Stimulated activated CD4-positive, alpha-beta T cell treated with anti-CD3 and anti-CD28 coated beads, Interleukin-1b, Interleukin-23, amount 100 ng/mL, for 24 hours (primary cell): ENCODE measurements at places on chromosomes 1 and 21.

DNA sequence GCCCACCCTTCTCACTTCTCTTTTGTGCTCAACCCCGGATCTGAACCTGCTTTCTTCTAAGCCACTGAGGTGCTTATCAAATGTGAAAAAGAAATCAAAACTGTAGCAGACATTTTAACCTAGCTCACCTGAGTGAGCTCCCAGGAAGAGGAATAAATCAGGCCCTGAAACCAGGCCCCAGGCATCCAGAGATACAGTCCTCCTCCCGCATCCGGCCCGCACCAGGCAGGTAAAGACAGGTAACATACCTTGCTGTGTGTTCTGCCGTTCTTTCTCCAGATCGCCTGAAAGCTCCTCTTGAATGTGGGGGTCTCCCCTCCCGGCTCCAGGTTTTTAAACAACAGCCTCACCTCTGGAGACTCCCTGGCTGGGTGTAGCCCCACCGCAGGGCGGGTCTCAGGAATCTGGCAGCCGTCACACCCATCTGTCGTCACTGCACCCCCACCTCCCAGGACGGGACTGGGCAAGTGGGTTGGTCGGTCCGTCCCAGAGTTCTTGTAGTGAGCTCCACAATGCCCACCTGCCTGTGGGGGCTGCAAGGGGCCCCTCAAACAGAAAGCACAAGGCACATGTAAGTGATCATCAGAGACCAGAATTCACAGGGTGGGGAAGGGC, at the start of gene LAMB3:
LAMB3 (minus strand) TSS at position 305 of the 615 bp plus-strand sequence. CDS start 1,481 bp downstream, outside the sequence.
- no peak for DNase-seq

GRCh38 chr1:168466714-168467131, 77.1 kb downstream of the XCL2 start:
- no peak for DNase-seq

- DNase-seq: no peak
Measured at GRCh38 chr1:156927215-156928042, 7.0 kb downstream of the LRRC71 start.

GRCh38 chr1:241229216-241229615, 127.8 kb downstream of the RGS7 start:
- no peak for DNase-seq

DNA sequence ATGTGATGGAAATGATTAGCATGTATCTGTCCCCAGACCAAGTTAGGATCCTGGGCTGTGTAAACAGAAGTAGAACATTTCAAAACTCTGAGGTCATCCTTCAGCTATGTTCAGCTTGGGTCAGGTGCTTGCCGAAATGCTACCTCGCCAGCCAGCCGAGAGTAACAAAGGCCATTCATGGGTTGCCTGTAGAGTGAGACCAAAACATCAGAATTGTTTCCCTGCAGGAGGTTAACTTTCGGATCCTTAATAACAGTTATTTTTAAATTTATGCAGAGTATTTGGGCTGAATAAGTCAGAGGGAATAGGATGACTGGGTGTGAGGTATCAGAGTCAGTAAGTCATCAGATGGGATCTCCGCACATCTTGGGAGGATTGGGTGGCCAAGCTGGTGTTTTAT, 35.6 kb downstream of the SMYD2 start:
- no peak for DNase-seq
